ENCODE measurements at places on chromosomes 12 and 14.

- no peak for DNase-seq
Measured at GRCh38 chr14:75342762-75343599, 64.4 kb downstream of the FOS start.

- peak; percentile 82 for DNase-seq
Measured at GRCh38 chr12:6423267-6424007, 21.3 kb upstream of the CD27 start.

GRCh38 chr12:13576935-13577500 is 380.5 kb downstream of the EMP1 start:
- no peak for DNase-seq

DNA sequence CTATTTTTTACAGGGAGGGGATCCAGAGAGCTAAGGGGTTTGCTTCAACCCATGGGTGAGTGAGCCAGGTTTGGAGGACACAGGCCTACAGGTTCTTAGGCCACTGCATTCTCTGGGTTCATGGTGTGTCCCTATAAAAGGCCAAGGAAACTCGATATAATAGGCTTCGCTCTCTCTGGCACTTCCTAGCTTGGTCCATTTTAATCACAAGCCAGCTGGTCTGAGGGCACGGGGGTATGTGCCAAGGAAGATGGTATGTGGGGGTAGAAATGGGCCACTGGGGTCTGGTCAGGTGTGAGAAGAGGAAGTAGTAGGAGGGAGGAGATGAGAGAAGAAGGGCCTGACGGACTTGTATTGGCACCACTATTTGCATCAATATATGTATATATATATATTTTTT is 4.9 kb downstream of the ETV6 start:
- no peak for DNase-seq

DNA sequence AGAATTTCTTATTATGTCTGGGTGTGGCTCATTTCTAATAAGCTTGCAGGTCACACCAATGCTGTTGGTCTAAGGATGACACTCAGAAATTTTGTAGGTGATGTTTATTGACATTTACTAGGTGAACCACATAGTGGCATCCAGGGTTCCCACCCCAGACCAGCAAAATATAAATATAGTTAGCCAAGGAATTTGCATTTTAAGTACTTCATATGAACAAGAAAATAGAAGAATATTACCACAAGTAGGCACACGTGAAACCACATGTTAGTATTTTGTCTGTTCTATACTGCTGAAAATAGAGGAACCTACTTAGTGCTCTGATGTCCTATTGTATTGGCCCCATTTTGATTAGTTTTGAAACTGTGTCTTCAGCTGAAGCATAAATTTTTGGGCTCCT is 71.1 kb downstream of the USP15 start:
- DNase-seq, result no peak

GRCh38 chr14:23556700-23557440 is 799 bp downstream of the THTPA start:
- no peak for DNase-seq

- DNase-seq, result no peak
Measured at GRCh38 chr12:131754184-131754583, 43.3 kb downstream of the SFSWAP start.

DNA sequence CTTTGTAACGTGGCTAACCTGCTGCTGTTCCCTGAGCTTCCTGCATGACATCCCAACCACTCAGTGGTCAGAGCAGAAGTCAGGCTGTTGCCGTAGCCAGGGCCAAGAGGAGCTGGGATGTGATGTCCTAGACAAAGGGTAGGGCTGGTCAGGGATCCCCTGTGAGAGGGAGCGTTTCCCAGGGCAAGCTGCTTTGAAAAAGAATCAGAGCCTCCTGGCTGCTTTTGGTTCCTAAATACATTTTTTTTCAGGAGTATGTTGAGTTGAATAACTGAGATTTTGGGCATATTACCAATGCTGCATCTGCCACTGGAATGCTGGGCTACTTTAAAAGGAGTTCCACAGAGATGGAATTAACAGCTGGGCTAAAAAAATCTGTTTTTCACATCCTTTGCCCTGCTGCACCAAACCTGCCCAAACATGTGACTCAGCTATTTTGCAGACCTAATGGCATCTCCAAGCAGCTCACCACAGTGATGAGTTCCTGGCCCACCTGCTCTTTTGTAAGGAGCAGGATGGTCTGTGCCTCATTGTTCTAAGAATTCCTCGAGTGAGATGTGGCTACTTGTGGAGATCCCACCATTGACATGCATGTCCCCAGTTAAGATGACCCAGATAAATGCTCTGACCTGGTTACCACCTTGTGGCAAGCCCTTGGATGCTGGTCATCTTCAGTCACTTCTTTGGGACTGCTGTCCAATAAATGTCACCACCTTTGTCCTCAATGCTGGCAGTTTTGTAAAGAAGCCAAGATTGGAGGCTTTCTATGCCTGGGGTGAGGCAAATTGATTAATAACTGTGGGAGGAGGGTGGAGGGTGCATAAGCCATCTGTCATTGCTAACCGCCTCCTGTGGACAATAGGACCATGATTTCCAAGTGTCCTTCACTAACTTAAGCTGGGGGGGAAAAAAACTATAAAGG is 24.1 kb downstream of the ANKRD13A start:
- DNase-seq, result no peak

DNA sequence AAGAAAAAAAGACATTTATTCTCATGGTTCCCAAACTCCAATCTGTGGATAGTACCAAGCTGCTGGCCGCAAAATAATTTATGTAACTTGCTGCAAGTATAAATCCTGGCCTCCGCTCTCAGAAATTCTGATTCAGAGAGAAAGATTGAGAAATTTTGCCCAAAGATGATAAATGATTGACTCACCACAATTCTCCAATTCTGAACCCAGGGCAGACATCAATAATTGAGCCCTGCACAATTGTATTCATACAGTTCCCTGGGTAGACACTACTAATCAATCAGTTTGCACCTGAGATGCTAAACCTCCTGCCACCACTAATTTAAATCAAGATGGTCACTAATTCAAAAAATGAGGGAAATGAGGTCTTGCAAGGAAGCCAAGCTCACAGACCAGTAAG is 38.2 kb downstream of the TRPV4 start:
- DNase-seq, result no peak

DNA sequence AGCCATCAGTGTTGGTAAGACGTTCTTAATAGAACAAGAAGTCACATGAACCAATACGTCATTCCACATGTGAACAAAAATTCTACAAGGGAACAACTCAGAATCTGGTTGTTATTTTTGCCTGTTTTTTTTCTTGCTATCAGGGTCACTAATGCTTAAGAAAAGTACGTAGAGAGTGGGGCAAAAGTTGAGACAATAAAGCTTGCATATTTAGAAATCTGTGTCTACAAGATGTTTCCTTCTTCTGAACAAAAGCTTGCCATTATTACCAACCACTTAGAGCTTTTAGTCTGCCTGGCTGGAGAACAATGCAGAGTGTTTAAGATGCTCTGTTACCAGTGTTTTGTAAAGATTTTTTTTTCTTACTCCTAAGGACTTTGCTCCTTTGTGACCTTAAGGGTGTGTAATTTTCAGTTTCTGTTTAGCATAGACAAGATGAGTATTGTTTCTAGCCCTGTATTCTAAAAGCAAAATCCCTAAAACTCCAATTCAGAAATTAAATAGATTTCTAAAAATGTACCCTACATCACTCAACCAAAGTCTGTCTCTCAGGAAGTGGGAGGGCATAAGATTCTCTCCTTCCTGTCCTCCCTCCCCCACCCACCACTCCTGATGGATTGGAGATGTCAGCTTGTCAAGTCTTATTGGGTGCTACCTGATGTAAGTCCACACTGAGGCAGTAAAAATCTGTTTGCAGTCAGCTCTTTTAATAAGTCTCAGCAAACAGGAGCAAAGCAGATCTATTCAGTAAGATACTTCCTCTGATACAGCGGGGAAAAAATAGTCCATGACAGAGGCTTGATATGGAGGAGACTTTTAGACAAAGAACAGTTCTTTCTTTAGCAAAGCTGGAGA is 267.6 kb downstream of the GRIN2B start:
- no peak for DNase-seq

- DNase-seq, result peak; percentile 53
Measured at GRCh38 chr14:73472185-73473114, 14.1 kb upstream of the NUMB start.

DNA sequence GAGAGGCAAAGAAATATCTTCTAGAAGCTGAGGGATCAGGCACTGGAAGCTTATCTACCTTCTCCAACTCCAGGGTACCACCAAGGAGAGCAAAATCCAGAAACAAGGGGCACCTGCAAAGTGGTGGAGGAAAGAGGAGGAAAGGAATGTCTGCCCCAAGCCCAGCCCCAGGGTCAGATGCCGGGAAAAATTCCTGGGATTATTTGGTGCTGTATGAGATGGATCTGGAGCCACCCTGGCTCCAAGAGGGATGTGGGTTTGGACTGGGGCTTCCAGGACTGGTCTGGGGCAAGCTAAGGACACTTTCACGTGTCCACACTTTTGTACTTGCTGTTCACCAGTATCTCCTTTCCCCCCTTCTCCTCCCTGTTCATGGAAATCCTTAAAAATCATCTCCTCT is 69.8 kb downstream of the DPF3 start:
- no peak for DNase-seq

- no peak for DNase-seq
Measured at GRCh38 chr12:116773276-116773731, 35.2 kb downstream of the RNFT2 start.

DNA sequence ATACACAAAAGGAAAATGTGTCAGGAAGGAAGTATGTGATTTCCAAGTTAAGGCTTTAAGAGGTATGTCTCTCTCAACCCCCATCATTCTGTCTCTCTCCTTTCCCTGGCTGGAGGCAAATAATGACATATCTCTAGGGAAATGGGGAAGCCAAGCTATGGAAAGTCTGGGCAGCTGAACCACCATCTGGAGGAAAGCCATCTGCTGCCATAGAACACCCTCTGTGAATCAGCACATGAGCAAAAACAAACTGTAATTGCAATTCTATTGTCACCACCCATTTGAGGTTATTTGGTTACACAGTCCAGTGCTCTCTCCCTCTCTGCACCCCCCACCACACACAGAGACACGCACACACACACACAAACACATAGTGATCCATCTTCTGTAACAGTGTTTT is 766.2 kb downstream of the FLRT2 start:
- DNase-seq, result no peak

DNA sequence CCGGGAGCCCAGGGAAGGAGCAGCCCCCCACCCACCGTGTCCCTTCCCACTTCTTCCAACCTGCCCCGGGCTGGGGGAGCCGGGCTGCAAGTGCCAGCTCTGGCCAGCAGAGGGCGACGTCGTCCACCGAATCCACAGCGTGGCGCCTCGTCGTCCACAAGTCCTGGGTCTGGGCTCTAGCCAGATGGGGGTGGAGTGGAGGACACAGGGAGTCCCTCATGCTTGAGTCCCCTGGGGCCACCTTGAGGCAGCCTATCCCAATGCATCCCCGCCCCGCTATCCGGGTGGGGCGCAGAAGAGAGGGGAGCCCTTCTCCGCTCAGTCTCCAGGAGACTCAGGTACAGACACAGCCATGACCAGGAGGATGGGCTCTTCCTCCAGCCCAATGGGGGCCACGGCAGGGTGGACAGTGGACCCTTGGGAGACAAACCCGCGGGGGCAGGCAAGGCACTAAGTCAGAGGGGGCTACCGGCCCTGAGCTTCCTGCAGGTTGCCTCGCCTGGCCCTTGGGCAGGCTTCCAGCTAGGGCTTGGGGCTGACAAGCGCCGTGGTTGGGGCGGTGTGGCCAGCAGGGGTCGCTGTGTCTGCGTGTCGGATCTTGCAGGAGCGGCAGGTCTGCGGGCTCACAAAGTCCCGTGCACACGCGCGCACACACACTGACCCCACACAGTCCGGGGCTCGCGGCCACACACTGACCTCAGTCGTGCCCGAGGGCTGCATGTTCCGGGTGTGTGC is 5.5 kb downstream of the AQP5 start:
- peak; percentile 88 for DNase-seq

- no peak for DNase-seq
Measured at GRCh38 chr14:93838238-93838637, 50.0 kb upstream of the PRIMA1 start.

DNA sequence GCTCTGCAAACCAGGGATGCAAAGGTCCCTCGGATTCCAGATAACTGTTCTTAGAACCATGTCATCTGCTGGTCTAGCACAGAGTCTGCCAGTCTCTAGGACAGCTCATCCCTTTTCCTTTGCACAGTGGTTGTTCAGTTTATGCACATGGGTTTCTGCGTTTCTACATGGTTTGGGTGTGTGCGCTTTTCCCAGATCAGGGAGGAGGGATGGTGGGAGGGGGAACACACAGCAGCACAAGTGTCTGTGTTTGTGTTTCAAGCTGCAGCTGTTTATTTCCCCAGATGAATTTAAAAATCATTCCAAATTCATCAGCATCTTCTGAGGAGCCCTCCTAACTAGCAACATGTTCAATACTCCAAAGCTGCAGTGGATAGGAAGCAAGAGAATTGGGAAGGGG is 45.4 kb downstream of the ANO2 start:
- no peak for DNase-seq

DNA sequence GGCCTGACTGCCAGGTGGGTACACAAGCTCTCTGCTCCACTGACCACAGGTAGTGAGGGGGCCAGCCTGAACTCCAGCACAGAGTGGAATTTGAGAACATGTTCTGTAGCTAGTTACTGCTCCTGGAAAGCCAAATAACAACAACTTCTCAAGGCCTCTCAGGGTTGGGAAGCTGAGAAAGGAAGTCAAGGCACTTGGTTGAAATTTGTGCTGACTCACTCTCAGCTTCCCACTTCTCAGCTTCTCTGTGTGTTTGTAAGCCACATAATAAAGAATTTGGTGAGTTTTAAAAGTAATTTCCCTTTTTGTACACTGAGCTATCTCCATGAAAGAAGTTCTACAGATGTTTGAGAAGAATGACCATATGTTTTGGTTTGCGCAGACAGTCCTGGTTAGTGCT is 234.9 kb downstream of the KTN1 start:
- DNase-seq, result no peak

- no peak for DNase-seq
Measured at GRCh38 chr14:39398382-39398781, 33.9 kb downstream of the FBXO33 start.

DNA sequence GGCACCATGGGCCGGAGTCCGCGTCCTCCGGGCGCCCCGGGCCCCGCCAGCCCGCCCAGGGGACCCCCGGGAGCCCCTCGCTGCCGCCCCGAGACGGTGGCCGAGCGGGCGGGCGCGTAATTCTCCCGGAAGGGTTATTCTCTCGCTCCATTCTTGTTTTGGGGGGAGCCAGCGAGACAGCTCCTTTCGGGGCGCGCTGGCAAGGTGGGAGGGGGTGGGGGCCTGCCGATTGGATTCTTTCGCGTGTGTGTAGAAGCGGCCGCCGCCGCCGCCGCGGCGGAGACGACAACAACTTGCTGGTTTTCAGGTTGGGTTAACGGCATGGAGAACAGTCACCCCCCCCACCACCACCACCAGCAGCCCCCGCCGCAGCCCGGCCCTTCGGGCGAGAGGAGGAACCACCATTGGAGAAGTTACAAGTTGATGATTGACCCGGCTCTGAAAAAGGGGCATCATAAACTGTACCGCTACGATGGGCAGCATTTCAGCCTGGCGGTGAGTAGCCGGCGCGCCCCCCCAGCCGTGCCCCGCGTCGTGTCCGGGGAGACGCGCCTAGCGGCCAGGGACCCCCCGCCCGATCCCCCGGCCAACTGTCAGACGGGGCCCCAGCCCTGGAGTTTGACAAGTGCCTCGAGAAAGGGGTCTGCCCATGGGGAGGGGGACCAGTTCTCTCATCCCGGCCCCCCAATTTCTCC is 755 bp downstream of the SETD1B start:
- peak; percentile 51 for DNase-seq
